Stimulated activated CD8-positive, alpha-beta memory T cell treated with anti-CD3 and anti-CD28 coated beads, Interleukin-4, amount 100 ng/mL, for 4 hours (primary cell): ENCODE measurements at places on chromosomes 1 and 21.

GRCh38 chr1:228275179-228275429, 67.3 kb downstream of the OBSCN start:
- DNase-seq = no peak

DNA sequence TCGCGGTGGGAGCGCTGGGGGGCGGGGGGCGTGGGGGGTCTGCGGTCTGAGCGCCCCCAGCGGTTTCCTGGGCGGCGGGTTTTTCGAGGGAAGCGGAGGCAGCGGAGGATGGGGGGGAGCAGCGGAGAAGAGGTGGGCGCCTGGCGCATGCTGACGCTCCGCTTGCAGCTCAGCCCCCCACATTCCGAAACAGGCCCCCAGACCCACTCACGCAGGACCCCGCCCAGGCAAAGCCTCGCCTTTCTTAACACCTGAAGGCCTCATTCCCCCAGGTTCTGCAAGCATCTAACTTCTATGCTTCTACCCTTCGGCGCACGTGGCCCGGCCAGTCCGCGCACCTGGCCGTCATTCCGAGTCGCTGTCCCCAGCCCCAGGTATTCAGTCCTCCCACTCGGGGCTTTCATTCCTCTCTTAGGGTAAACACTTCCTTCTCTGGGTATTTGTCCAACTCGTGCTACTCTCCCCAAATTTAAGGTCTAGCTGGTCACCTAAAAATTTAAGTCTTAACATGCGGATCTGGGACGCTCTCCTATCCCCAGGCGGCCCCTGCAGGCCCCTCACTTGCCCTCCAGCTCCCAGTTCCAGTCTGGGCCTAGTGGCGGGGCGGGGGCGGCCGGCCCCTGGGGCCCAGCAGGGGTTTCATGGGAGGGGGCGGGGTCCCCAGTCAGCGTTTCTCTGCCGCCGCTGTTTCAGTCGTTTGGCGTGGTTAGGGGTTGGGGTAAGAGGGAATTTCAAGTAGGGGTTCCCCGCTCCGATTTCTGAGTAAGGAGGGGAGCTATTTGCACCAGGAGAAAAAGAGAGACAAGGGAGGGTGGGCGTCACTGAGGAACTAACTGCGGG, 2.8 kb upstream of the ZBTB7B start:
- no peak for DNase-seq

DNA sequence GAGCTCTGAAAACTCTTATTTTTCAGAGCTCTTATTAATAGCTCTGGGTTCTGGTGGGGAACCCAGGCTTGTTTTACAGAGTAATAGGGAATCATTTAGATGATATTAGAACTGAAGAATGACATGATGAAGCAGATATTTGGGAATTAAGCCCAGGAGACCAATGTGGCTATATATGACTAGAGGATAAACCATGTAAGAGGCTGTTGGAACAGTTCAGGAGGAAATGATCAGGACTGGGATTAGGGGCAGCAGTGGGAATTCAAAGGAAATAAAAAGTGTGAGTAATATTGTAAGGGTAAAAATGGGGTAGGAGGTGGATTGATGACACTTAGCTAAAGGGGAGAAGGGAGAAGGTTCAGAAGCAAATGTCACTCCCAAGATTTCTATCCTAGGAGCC, 58.6 kb downstream of the GIPC2 start:
- DNase-seq = no peak

DNA sequence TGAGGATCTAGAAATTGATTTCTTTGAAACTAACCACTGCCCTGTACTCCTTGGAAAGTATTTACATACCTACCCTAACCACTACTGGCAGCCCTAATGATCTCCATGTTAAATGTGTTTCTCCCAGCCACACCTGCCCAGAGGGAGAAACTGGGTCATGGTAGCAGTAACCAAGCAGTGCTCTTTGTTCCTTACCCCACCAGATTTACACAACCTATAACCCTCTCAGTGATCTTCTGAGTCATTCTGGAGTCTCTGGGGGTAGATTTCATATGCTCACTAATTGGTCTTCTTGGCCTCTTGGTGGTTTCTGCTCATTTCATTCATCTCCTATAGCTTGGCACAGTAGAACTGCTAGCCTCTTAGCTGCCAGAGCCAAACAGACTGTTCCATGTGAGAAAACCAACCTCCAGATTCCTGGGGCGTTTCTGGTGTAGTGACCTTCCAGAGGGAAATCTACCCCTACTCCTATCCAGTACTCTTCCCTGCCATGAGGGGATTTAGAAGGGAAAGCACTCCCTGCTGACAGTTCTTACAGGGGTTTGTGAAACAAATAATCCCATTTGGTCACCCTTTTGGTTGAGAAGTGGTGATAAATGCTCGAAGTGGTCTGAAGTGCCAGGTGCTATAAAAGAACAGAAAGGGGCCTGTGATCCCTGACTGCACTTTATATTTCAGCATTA, 36.2 kb upstream of the LRIG2 start:
- no peak for DNase-seq

DNA sequence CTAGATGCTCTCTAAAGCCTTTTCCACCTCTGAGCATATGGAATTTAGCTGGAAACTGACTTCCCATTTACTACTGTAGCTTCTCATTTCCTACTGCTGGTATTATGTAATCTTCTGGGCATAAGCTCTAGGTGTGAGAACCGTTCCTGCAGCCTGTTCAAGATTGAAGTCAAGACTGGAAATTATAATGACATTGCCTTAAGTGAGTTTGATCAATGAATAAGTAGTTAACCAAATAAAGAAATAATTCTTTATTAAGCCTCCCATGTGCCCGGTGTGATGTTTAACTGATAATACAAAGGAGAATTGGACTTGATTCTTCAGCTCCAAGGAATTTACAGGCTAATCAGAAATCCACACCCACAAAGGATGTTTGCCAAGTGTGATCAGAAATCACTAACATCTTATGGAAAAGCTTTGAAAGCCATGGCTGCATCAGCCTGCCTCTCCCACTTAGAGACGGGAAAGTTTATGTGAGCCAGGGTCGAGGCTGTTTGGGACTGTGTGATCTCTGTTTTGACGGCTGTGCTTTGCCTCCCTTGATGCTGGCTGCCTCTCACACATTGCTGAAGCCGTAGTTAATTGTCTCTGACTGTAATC, 36.4 kb upstream of the PRELP start:
- DNase-seq = no peak

- DNase-seq = no peak
These were observed 15.0 kb downstream of the PADI3 start for GRCh38 chr1:17263936-17264335.

DNA sequence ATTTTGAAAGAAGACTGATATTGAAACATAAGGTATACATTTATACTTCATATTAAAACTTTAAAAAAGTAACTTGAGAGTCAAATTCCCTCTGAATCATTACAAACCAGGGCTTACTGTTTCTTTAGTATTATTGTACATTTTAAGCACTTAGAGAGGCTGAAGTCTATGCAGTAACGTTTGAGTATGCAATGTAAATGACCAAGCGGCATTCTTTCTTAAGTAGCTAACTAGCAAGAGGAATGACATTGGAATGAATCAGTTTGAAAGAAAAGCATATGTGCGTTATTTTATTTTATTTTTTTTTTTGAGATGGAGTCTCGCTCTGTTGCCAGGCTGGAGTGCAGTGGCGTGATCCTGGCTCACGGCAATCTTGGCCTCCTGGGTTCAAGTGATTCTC, 24.3 kb downstream of the WNT2B start:
- no peak for DNase-seq

DNA sequence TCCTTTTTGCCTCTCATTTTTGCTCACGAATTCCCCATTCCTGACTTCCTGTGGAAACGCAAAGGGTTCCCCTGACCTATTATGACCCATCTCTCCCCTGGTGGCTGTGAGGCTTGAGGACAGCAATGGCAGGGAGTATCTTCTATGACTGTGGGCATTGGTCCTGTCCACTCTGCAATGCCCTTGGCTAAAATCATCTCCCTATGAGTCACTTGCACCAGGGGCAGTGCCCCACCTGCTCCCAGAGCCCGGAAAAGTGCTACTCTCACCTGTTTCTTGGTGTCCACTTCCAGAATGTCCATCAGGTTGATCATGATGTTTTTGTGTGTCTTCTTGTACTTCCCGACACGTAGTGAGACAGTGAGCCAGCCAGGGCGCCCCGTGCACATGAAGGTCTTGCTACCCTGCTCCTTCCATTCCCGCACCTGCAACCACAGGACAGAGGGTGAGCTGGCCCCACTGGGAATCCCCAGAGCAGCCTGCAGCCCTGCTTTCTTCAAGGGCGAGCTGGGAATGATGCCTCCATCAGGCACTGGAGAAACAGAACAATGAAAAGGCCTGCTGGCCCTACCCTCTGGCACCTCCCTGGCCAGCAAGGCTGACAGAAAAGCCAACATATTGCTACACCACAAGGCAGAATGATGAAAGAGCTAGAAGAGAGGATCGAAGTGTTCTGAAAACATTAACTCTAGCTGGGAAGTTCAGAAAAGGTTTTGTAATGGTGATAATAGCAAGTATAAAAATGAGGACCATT, 3.5 kb downstream of the DHCR24 start:
- no peak for DNase-seq

GRCh38 chr1:217721692-217722091, 90.5 kb downstream of the SPATA17 start:
- no peak for DNase-seq

DNA sequence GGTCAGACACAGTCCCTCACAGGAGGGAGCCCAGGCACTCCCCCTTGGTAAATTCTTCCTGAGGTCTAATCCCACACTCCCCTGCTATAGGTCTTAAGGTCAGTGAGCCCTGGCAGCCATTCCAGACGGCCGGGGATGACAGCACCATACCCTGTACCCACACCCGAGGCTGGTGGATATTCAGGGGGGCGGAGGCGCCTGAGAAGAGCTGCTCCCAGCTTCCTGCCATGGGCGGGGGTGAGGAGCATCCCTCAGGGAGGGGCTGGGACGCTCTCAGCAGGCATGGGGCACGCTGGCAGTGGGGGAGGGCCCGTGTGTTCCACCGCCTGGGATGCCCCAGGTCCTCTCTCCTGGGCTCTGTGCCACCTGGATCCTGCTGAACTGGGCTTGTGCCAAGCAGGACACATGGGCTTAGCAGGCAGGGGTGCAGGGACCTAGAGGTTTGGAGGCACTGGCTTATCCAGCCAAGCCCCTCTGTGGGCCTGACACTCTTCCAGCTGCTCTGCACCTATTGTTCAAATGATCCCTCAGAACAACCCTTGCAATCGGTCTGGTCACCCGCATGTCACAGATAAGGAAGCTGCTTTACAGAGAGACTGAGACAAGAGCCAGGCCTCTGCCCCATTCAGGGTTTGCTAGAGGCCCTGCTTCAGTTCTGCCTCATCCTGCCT, 5.7 kb upstream of the ADGRB2 start:
- DNase-seq = no peak

GRCh38 chr1:205538235-205538840, 33.9 kb downstream of the CDK18 start:
- no peak for DNase-seq

- DNase-seq = no peak
These were observed 535.8 kb upstream of the ADGRL2 start for GRCh38 chr1:81264976-81265375.
